ENCODE measurements at places on chromosomes 4 and X. TPM values are rescaled to one million over a fixed set of nuclear protein-coding genes. Genes with fewer than 3 reads are reported as not detected.

- no peak for DNase-seq
Measured at GRCh38 chr4:20944961-20945360, 244.7 kb downstream of the PACRGL start.

- DNase-seq = peak; percentile 23
Measured at GRCh38 chr4:187606581-187606980, 389.0 kb upstream of the ZFP42 start.

DNA sequence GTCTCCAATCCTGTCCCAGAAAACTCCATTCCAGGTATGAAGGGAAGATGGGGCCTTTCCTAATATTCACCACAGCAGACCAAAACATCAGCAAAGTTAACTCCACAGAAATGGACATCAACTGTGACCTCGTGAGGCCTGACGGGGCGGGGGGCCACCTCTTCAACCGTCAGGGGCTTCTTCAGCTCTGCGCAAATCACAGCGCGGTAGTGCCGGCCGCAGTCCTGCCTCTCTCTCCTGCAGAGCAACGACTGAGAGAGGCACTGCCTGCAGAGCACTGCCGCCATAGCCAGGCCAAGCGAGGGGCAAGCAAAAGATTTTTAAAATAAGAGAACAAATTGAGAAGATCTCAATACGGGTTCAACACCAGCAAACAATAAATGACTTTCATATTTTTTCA is 226.2 kb downstream of the STPG2 start:
- DNase-seq = no peak

Gene CXCL5
- polyA plus RNA-seq = 0.09 TPM

Measured in right lung (tissue), 10 donors.